Anterior cingulate cortex (tissue), 58 donors: ENCODE measurements at places on chromosomes 16 and 17.

DNA sequence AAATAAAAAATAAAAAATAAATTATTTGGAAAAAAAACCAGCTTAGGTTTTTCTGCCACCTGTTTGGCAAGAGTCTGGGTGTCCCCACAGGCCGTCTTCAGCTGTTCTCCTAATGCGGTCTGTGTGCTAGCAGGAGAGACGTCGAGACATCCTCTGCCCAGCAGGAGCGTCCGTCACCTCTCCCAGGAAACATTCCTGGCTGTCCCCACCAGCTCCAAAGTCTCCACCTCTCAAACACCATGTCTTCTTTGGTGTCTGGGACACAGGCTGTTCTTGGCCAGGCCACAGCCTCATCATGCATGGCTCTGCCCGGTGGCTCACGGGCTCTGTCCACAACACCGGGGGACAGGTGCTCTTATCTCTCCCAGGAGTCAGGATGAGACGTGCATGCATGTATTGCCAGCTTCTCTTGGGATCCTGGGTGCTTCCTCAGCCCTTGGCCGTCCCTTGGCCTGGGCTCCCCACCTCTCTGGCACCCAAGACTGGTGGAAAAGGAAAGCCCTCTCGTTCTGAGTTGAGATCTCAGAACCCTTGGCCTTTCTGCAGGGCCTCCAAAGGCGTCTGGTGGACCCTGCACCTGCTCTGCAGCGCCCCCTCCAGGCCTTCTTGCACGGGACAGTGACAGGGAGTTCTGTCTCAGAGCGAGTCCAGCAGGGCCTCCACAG is 84.9 kb upstream of the CBX4 start:
- DNase-seq: no peak

DNA sequence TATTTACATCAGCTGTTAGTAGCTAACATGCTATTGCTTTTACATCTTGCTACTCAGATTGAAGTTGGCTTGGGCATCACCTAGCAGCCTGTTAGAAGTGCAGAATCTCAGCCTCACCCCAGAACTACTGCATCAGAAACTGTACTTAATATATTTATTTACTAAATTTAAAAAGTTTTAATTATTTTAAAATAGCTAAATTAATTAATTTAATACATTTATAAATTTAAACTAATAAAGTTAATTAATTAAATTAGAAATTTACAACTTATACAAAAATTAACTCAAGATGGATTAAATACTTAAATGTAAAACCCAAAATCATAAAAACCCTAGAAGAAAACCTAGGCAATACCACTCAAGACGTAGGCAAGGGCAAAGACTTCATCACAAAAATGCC is 38.9 kb upstream of the GNA13 start:
- no peak for DNase-seq

DNA sequence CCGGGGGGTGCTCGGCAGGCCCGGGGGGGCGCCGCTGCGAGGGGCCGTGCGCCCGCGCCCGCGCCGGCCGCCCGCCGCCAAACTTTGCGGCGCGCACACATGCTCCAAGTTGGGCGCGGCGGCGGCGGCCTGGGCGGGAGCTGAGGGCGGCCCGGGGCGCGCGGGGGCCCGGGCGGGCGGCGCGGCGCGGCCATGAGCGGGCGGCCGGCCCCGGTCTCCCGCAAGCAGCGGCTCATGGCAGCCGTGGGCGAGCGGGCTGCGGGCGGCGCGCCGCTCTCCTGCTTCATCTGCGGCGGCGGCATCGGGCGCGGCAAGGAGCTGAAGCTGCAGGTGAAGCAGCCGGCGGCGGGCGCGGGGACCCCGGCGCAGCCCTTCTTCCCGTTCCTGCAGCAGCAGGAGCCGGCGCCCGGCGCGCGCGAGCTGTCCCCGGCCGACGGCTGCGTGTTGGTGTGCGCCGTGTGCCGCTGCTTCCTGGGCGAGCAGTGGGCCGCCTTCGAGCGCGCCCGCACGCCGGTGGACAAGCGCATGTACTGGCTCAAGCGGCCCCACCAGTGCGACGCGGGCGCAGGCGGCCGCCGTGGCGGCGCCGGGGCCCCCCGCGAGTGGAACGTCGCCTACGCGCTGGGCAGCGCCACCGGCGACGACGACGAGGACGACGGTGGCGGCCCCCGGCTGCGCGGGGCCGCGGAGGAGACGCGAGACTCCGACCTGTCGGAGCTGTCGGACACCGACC is 57.2 kb upstream of the CIBAR2 start:
- no peak for DNase-seq

DNA sequence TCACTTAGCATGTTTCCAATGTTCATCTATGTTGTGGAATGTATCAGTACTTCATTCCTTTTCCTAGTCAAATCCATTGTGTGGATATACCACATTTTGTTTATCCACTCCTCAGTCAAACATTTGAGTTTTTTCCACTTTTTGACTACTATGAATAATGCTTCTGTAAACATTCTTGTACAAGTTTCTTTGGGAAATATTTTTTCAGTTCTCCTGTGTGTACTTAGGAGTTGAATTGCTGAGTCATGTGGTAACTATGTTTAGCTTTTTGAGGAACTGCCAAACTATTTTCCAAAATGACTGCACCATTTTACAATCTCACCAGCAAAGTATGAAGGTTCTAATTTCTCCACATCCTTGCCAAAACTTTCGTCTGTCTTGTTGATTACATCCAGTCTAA is 223.7 kb upstream of the AXIN2 start:
- no peak for DNase-seq

- no peak for DNase-seq
Measured at GRCh38 chr17:75909051-75909811, 4.5 kb upstream of the MRPL38 start.

DNA sequence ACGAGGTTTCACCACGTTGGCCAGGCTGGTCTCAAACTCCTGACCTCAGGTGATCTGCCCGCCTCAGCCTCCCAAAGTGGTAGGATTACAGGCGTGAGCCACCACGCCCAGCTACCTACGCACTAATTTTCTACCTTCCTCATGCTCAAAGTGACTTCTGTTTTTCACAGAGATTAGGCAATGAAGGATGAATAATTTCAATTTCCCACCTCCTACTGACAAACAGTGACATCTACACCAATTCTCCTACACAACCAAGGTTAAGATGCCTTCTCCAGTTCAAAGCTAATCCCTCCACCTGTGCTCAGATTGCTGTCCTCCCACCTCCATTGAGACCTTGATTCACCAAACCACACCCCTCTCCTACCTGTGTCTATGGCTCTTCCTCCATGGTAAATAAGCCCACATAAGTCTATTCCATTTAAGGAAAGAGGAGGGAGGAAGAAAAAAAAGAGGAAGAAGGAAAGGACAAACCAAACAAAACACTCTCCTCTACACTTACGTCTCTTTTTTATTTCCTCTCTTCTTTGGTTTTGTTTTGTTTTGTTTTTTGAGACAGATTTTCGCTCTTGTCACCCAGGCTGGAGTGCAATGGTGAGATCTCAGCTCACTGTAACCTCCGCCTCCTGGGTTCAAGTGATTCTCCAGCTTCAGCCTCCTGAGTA is 5.5 kb upstream of the MED11 start:
- DNase-seq: no peak
